Fibroblast of villous mesenchyme (primary cell): ENCODE measurements at places on chromosomes 13 and 19. TPM values are rescaled to one million over a fixed set of nuclear protein-coding genes. Genes with fewer than 3 reads are reported as not detected.

SHANK1 gene
- 7.4 and 7.8 TPM in 2 replicates for total RNA-seq

KLK2 gene
- not detected in 2 replicates for total RNA-seq

KLK3 gene
- not detected in 2 replicates for total RNA-seq

ZNF324B gene
- total RNA-seq = 10.4 and 11.6 TPM in 2 replicates

CRB3 gene
- 0.43 TPM in 1 of 2 replicates, not detected in the other for total RNA-seq

HDGFL2 gene
- total RNA-seq = 60.9 and 62.2 TPM in 2 replicates

SYT5 gene
- total RNA-seq = under 0.01 and 0.86 TPM in 2 replicates

LIN37 gene
- total RNA-seq = 13.8 and 14.2 TPM in 2 replicates

ZNF98 gene
- not detected in 2 replicates for total RNA-seq

PIH1D1 gene
- total RNA-seq = 91.1 and 107 TPM in 2 replicates

KLK12 gene
- not detected in 2 replicates for total RNA-seq

LRRC8E gene
- 6.0 and 7.4 TPM in 2 replicates for total RNA-seq

IL12RB1 gene
- 0.64 and 1.3 TPM in 2 replicates for total RNA-seq

LILRA5 gene
- not detected in 2 replicates for total RNA-seq

GRCh38 chr13:113518076-113518803, 27.7 kb upstream of the DCUN1D2 start:
- DNase-seq = no peak

DNA sequence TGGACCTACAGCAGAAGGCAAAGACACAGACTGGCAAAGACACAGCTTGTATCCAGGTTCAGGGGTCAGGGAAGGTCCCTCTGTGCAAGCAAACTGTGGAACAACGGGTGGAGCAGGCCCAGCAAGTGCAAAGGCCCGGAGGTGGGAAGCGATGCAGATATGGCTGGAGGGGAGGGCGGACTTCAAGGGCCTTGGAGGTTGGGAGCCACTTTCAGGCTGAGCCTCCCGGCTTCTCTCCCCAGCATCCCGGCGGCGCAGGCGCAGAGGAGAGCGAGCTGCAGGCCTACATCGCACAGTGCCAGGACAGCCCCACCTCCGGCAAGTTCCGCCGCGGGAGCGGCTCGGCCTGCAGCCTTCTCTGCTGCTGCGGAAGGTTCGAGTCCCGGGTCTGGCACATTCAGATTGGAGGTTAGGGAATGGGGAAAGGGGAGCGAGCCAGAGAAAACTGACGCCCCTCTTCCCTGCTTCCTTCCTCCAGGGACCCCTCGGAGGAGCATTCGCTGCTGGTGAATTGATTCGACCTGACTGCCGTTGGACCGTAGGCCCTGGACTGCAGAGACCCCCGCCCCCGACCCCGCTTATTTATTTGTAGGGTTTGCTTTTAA, 2.1 kb upstream of the PNPLA6 start:
- DNase-seq = peak; percentile 55

GRCh38 chr13:113646921-113647340, 11.1 kb downstream of the ATP4B start:
- DNase-seq = no peak

- no peak for DNase-seq
Measured at GRCh38 chr13:97616385-97616784, 182.4 kb downstream of the RAP2A start.

DNA sequence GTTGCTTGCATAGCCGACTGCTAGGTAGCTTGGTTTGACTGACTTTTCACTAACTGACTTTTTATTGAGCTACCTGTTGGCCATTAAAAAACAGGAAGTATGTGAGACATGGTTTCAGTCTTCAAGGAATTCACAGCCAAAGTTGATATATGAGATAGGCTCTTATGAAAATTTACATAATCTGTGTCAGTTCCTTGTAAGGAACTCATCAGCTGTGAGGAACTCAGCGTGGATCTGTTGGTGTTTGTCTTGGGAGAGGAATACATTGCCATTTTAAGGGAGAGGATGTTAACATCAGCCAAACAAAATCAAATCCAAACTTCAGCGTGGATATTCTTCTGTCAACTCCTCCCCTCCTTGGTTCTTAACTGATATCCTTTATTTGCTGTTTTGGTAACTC, 2.0 kb downstream of the RNF113B start:
- DNase-seq = peak; percentile 48

GRCh38 chr19:12801466-12802266, at the start of the genes PRDX2 and THSD8:
Gene PRDX2, minus strand, starts transcription at chr19:12801800. Its CDS starts 539 bp downstream, at chr19:12801261.
Gene THSD8, plus strand, starts transcription at chr19:12802069. Its CDS starts 3 bp downstream, at chr19:12802072.
- DNase-seq = peak; percentile 68

DNA sequence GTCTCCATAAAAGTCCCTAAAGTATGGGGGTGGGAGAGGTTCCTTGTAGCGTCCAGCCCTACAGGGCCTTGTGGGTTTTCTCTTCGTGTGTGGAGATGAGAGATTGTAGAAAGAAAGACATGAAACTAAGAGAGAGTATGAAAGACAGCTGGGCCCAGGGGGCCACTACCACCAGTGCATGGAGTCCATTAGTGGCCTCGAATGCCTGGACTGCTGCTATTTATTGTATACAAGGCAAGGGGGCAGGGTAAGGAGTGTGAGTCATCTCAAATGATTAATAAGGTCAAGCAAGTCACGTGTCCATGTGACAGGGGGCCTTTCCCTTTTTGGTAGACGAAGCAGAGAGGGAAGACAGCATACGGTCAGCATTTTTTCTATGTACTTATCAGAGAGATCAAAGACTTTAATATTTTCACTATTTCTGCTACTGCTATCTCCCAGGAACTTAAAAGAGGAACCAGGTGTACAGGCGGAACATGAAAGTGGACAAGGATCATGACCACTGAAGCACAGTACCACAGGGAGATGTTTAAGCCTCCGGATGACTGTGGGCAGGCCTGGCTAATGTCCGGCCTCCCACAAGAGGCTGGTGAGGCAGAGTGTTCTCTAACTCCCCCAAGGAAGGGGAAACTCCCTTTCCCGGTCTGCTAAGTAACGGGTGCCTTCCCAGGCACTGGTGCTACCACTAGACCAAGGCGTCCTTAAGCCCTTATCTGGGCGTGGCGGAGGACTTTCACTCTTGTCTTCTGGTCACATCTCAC, 25.5 kb downstream of the FGF21 start:
- DNase-seq = peak; percentile 90

DNA sequence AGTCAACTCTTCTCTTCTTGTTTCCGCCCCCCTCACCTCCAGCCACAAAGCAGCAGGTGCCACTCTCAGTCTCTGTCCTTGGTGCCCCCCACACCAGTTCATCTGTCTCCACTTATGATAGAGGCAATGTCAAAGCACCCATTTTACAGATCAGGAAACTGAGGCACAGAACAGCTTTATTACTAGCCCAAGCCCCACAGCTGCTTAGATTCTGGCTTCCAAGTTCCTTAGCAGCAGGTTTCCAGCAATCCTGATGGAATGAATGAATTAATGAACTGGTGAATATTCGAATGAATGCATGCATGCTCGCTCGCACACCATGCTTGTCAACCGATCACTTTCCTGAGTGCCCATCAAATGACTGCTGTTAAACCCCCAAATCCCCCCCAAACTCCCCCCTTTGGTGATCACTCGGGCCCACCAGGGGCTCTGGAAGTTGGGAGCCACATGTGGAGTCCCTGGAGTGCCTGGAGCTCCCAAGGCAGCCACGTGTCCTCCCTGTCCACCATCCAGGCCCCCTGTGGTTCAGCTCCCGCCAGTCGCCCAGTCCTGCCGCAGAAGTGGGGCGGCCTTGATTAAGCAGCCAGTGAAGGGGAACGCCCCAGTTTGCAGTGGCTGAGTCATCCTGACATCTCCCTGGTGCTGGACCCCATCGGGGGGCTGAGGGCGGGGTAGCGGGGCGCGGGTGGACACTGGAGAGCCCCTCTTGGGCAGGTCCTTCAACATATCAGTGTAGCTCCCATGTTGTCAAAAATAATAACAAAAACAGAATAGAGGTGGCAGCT, 6.8 kb downstream of the PTPRS start:
- DNase-seq = no peak

DNA sequence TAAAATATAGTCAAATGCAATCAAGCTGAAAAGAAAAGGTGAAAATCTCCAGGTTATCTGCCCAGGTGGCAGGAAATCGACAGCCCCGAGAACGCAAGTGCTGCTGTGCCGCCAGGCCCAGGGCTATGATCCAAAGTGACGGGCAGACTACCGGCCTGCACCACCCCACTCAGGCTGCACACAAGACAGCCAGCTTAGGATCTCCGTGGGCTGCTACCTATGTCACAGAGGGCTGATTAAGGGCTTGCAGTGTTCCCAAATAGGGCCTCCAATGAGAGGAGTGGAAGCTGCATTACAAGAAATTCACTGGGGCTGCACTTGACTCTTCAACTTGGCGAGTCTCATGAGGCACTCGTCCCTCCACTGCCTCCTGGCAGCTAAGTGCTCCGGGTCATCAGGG, 121.8 kb downstream of the CRYL1 start:
- no peak for DNase-seq

DNA sequence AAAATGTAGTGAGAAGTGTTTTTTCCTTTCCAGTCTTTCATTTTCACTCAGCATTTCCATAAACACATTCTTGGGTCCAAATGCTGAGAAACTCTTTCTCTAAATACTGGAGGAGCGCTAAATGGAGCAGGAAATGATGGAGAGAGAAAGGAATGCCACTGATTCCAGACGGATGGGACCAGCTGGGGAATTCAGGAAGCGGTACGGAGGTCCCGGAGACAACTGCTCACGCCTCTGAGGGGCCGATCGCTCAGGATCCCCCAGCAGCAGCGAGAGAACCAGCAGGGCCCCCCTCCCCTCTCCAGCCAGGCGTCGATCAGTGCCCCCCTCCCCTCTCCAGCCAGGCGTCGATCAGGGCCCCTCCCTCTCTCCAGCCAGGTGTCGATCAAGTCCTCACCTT, 13.2 kb downstream of the RASA3 start:
- DNase-seq = peak; percentile 94

- DNase-seq = peak; percentile 37
Measured at GRCh38 chr19:46495786-46496099, at the start of gene PNMA8B. Gene PNMA8B, minus strand, starts transcription at chr19:46495867. Its CDS starts 402 bp downstream, at chr19:46495465.

DNA sequence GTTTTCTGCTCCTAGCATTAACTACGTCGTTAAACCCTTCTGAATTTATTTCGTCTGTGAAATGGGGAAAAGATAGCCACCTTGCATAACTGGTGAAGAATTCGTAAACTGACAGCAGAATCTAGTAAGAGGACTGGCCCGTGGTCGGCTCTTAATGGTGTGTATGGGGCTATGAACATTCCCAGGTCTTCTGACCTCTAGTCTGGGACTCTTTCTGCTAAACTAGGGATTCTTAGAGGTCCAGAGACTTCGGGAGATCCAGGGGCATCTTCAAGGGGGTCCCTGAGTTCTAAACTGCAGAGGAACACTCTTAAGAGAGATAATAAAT, 231.1 kb upstream of the SERP2 start:
- DNase-seq = no peak
